Metanephros (tissue), 2 donors: ENCODE measurements at places on chromosomes 2 and 18. TPM values are rescaled to one million over a fixed set of nuclear protein-coding genes. Genes with fewer than 3 reads are reported as not detected.

COLEC12 gene
- 31.6 TPM for total RNA-seq

LYPD1 gene
- total RNA-seq, result 57.0 TPM

INO80D gene
- 19.8 TPM for total RNA-seq

ANKRD30B gene
- not detected for total RNA-seq

FTCDNL1 gene
- 1.8 TPM for total RNA-seq

REG3A gene
- total RNA-seq, result not detected

HOXD11 gene
- 40.2 TPM for total RNA-seq

EML6 gene
- 21.1 TPM for total RNA-seq

THAP4 gene
- total RNA-seq, result 82.2 TPM

TANK gene
- 53.4 TPM for total RNA-seq

KLHL30 gene
- total RNA-seq, result 8.3 TPM

RNASEH1 gene
- 16.5 TPM for total RNA-seq

KCNS3 gene
- 13.1 TPM for total RNA-seq

RNF125 gene
- total RNA-seq, result 5.3 TPM

CDK5R2 gene
- 0.12 TPM for total RNA-seq

TEX51 gene
- not detected for total RNA-seq

E2F6 gene
- 16.3 TPM for total RNA-seq

ESPNL gene
- total RNA-seq, result 3.8 TPM

ELOA2 gene
- total RNA-seq, result not detected

CEP192 gene
- total RNA-seq, result 37.0 TPM

IL1F10 gene
- not detected for total RNA-seq
